MG63 (cell line): ENCODE measurements at places on chromosomes 2 and 18. TPM values are rescaled to one million over a fixed set of nuclear protein-coding genes. Genes with fewer than 3 reads are reported as not detected.

HOXD9 gene
- 0.16 and 2.3 TPM in 2 replicates for total RNA-seq

DNA sequence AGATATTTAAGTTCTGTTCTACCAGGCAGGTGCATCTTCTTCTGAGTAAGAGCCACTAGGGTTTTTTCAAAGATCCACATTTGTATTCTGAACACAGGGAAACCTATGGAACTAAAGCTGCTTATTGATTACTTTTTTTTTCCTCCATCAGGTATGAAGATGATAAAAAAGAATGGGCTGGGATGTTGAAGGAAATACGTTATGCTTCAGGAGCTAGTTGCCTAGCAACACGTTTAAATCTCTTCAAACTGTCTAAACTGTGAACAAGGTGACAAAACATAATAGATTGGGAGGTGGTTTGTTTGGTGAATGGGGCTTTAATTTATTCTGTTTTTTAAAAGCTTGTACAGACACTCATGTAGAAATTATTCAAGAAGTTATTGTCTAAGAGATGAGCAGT, 15.9 kb downstream of the KLHL41 start:
- DNase-seq, result no peak

- DNase-seq, result peak; percentile 21
Measured at GRCh38 chr18:23257686-23258565, 122.6 kb downstream of the CABLES1 start.

DNA sequence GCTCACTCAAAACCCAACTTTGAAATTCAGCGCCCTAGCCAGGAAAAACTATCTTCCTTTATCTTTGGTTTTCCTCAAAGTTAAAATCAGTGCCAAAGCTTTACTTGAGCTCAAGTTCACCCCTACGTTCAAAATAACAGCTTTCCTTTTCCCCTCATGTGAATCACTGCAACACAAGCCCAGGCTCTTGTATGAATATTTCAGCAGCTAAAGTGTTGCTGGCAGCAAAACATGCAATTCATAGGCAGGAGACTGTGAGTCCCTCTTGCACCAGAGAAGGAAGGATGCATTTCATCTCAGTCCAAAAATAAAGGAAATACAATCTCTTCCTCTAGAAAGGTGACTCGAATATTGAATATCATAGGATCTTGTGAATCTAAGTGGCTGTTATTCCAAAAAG, 461.3 kb upstream of the SOX11 start:
- no peak for DNase-seq

- peak; percentile 93 for DNase-seq
Measured at GRCh38 chr18:62450546-62451410, 72.0 kb upstream of the ZCCHC2 start.

GRCh38 chr2:186918495-186918894, 69.5 kb upstream of the ZSWIM2 start:
- DNase-seq, result no peak

GRCh38 chr2:236847538-236848263, 238.0 kb upstream of the COPS8 start:
- no peak for DNase-seq
